ENCODE measurements at places on chromosomes 16 and 17.

DNA sequence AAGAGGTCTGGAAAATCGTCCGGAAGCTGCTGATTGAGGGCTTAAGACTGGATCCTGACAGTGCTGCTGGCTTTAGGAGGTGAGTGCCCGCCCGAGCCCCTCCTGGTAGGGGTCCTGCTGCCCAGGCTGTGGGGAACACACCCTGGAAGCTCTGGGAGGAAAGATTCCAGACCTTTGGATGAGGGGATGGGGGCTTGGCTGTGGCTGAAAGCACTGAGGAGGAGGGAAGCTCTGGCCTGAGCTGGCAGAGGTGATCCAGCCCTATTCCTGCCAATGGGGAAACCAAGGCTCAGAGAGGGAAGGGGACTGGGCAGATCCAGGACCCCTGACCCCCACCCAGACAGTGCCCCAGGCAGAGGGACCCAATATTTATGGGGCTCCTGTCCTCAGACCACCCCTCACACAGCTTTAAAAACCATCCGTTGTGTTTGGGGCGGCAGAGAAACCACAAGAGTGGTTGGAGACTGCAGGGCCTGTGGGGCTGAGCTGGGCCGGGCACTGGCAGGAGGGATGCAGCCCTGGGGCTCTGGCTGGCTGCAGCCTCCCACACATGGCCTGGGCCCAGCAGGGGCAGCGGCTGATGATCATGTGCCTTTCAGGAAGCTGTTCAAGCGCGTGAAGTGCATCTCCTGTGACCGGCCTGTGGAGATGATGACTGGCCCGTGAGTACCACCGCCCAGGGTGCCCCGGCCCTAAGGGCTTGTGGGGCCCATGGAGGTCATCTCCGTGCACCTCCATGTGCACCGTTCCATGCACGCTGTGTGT, 22.8 kb downstream of the UBALD1 start:
- H3K36me3 ChIP-seq = no peaks in the 10 kb centered on the region
- no peak overlapping the region for H3K27ac ChIP-seq
- no peak overlapping the region for H3K4me3 ChIP-seq
- DNase-seq = no peak
- no peaks in the 10 kb centered on the region for H3K4me1 ChIP-seq

DNA sequence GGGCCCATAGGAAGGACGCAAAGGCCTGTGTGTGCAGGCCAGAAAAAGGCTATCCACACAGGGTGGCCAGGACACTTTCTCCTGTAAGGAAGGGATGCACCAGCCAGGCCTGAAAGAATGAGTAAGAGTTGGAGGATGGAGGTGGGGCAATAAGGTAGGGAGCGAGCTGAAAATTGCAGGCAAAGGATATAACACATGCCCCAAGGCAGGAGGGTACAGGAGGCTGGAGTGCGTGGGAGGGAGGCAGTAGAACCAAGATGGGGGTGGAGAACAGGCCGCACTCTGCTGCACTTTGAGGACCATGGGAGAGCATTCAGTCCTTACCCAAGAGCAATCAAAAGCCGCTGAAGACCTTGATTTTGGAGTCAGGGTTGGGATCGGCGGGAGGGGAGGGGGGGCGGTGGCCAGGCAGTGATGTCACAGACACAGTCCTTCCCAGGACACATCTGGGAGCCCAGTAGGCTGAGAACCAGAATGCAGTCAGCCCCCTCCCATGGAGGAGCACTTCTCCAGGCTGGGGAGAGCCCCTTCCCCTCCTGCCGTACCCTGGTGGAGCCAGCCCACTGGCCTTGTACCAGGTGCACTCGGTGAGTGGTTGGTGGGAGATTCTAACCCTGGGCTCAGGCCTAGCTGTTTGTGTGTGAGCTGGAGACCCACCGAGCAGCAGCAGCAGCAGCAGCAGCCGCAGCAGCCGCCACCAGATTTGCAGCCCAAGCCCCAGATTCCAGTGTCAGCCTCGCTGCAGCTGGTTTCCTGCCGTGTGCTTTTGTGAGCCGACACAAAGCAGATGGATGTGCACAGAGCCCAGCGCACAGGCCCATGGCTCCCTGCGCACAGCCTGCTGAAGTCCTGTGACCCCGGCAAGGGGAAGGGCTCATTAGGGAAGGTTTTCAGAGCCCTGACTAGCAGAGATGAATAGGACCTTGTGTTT, 17.5 kb downstream of the ANKRD40 start:
- H3K4me3 ChIP-seq = no peak overlapping the region
- peaks cover 26% of the 10 kb centered on the region for H3K36me3 ChIP-seq
- no peak for DNase-seq
- H3K27me3 ChIP-seq = no peaks in the 10 kb centered on the region

DNA sequence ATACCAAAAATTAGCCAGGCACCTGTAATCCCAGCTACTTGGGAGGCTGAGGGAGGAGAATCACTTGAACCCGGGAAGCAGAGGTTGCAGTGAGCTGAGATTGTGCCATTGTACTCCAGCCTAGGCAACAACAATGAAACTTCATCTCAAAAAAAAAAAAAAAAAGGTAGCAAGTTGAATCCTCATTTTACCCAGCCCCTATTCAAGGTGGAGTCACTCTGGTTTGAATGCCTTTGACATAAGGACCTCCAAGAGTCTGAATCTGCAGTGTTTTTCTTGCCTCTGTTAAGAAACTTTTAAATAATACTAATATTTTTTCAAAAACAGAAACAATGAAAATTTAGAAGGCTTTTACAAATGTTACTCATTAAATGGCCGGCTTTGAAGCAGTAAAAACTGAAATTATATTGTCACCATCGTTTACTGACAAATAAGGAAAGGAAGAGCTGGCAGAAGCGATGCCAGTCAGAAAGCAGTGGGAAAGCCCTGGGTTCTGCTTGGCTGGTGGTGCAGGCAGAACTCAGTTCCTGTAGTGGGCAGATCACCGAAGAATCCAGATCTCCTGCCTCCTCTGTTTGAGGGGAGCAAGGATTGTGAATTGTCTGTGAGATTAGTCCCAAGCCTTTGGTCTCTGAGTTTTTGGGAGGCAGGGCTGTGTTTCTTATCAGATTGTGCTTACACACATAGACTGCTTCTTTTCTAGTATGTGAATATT, 99.7 kb upstream of the HAS3 start:
- H3K36me3 ChIP-seq = no peaks in the 10 kb centered on the region
- DNase-seq = no peak
- no peak overlapping the region for H3K27ac ChIP-seq
- no peak overlapping the region for H3K4me3 ChIP-seq
- no peaks in the 10 kb centered on the region for H3K27me3 ChIP-seq

- no peak for DNase-seq
- H3K4me3 ChIP-seq = no peak overlapping the region
- no peaks in the 10 kb centered on the region for H3K36me3 ChIP-seq
- H3K27ac ChIP-seq = no peak overlapping the region
- peaks cover 13% of the 10 kb centered on the region for H3K4me1 ChIP-seq
Observed at GRCh38 chr17:60141111-60142018, 8.4 kb upstream of the CA4 start.

- no peaks in the 10 kb centered on the region for H3K36me3 ChIP-seq
- H3K4me3 ChIP-seq = peak overlapping the region; percentile 24
- peaks cover 75% of the 10 kb centered on the region for H3K27me3 ChIP-seq
- DNase-seq = no peak
Observed at GRCh38 chr17:2050300-2051060, 4.4 kb upstream of the HIC1 start.

GRCh38 chr16:50272111-50272571, 5.8 kb downstream of the ADCY7 start:
- peaks cover 6% of the 10 kb centered on the region for H3K36me3 ChIP-seq
- DNase-seq = no peak
- H3K4me3 ChIP-seq = no peak overlapping the region
- H3K27ac ChIP-seq = no peak overlapping the region
- peaks cover 59% of the 10 kb centered on the region for H3K4me1 ChIP-seq

- peaks cover 9% of the 10 kb centered on the region for H3K4me1 ChIP-seq
- no peak overlapping the region for H3K4me3 ChIP-seq
- H3K27ac ChIP-seq = no peak overlapping the region
- DNase-seq = no peak
- H3K27me3 ChIP-seq = no peaks in the 10 kb centered on the region
Observed at GRCh38 chr17:80387071-80387470, 27.9 kb upstream of the ENDOV start.

All from thymus (tissue), 14 donors.